ENCODE measurements at places on chromosomes 13 and 19. TPM values are rescaled to one million over a fixed set of nuclear protein-coding genes. Genes with fewer than 3 reads are reported as not detected.

DNA sequence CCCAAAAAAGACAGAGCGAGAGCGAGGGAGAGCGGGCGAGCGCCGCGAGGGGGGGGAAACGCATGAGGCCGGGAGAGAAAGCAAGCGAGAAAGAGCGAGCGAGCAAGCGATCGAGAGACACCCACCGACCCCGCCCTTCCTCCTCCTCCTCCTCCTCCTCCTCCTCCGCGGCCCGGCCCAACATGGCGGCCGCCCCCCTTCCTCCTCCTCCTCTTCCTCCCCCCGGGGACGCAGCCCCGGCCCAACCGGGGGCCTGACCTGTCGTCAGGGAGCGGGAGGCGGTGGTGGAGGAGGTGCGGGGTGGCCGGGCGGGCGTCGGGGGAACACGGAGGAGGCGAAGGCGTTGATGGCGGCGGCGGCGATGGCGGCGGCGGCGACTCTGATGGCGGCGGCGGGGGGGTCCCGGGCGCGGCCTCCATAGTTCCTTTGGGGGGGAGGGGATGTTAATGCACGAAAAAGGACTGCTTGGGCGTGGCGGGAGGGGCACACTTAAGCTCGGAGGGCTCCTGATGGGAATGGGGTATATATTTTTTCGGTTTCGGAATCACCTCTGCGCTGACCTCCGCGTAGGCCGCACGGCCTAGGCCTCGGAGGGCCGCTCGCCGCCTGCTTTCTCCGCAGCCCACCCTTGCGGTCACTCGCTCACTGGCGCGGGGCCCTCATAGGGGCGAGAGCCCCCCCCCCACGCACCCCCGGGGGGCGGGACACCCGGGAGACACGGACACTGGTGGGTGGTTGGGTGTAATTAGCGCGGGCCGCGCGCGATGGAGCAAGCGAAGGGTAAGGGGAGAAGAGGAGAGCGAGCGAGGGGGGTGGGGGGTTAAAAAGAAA, 1.2 kb downstream of the ZC3H4 start:
- H3K36me3 ChIP-seq = no peaks in the 10 kb centered on the region
- H3K4me3 ChIP-seq = peak overlapping the region; percentile 99
- no peaks in the 10 kb centered on the region for H3K27me3 ChIP-seq

DNA sequence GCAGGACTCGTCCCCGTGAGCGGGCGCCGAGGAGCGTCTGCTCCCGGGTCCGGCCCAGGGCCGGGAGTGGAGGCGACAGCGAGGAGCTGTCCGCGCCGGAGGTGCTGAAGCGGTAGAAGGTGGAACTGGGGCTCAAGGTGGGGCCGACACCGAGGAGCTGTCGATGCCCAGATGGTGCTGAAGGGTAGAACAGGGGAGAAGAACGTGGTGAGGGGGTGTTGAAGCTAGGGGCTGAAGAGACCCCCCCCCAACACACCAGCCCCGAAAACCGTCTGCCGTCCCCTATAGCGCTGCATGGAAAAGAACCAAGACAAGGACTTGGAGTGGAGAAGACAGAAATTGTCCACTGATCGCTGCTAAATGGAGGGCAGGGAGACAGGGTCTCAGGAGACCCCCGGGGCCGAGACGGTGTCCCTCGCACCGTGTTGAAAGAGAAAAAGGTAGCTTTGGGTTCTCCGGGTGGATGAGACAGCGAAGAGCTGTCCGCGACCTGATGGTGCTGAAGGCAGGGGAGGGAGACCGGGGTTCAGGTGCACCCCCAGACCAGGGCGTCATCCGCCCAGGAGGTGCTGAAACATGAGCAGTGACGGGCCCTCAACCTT, 7.1 kb upstream of the PDE4C start:
- no peaks in the 10 kb centered on the region for H3K36me3 ChIP-seq
- no peak overlapping the region for H3K27ac ChIP-seq
- peaks cover under 1% of the 10 kb centered on the region for H3K4me1 ChIP-seq
- no peak for DNase-seq

DNA sequence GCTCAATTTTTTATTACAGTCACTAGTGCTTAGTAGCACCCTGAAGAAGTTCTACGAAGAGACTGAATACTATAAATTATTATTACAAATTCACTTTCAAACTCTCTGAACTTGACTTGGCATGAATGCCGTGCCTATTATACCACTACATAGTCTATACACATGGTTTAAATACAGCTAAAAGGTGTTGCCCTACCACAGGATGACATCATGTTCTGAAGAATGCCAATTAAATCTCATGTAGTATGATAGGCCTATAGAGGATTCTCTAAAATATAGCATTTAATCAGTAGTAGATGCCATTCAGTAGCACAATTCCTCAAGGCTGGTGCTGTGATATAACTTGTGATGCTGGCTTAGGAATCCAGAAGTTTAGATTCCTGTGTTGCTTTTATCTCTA, 16.7 kb upstream of the POSTN start:
- no peaks in the 10 kb centered on the region for H3K36me3 ChIP-seq
- H3K4me1 ChIP-seq = no peaks in the 10 kb centered on the region
- H3K4me3 ChIP-seq = no peak overlapping the region
- H3K27ac ChIP-seq = no peak overlapping the region

Gene LRG1
- not detected for total RNA-seq

DNA sequence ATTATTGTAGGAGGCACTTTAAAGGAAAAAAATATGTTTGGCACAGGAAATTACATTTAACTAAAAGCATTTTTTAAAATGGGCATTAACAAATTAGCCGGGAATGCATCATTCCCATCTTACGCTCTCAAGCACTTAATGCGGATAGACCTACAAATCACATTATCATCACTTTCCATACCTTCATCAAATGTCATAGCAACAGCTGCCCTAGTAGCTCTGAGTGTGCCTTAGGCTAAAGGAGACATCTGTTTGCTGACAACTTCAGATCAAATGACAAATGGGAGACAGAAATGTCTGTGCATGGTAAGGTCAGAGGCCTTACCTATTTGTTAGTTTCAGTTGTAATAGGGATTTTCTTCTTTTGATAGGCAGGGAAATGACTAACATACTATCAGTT, 773.2 kb upstream of the SLC10A2 start:
- H3K4me1 ChIP-seq = no peaks in the 10 kb centered on the region
- no peaks in the 10 kb centered on the region for H3K27me3 ChIP-seq
- no peak overlapping the region for H3K27ac ChIP-seq
- H3K36me3 ChIP-seq = no peaks in the 10 kb centered on the region

GRCh38 chr13:48510698-48511097, 22.2 kb downstream of the RCBTB2 start:
- no peaks in the 10 kb centered on the region for H3K27me3 ChIP-seq
- H3K4me1 ChIP-seq = peaks cover 9% of the 10 kb centered on the region
- H3K27ac ChIP-seq = no peak overlapping the region
- no peak for DNase-seq
- no peaks in the 10 kb centered on the region for H3K36me3 ChIP-seq
